Skeletal muscle cell (primary cell): ENCODE measurements at places on chromosomes 16 and 17.

GRCh38 chr17:53719229-53719628 lies 103.5 kb upstream of the KIF2B start:
- DNase-seq: peak; percentile 28

DNA sequence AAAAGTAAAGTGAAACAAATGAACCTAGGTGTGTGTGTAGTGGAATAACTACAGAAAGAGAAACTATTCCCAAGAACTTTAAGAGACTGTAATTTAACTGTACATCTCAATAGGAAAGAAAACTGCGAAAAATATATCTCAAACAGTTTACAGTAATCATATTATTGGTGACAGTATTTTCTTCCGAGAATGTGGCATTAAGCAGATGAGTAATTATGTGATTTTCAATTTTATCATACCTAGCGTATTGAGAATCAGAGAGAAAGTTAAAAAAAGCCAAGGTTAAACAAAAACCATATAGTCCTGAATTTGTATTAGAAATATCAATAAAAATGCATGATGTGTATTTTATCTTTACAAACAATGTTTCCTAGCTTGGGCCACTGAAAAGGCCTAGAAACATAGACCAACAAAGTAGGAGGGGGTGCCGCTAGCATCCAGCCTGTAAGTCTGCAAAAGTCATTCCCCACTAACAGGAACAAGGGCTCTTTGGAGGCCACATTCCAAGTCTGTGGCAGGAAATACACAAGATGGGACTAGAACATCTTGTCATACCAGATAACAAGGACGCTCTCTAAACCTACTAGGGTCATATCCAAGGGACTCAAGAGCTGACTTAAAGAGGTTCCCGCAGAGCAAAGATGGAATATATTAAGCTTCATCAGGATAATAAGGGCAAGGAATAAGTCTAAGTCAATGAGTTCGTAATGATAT lies 20.5 kb downstream of the RNF157 start:
- no peak for DNase-seq

- DNase-seq: no peak
These were observed 43.1 kb upstream of the GSG1L start for GRCh38 chr16:28106467-28107215.

DNA sequence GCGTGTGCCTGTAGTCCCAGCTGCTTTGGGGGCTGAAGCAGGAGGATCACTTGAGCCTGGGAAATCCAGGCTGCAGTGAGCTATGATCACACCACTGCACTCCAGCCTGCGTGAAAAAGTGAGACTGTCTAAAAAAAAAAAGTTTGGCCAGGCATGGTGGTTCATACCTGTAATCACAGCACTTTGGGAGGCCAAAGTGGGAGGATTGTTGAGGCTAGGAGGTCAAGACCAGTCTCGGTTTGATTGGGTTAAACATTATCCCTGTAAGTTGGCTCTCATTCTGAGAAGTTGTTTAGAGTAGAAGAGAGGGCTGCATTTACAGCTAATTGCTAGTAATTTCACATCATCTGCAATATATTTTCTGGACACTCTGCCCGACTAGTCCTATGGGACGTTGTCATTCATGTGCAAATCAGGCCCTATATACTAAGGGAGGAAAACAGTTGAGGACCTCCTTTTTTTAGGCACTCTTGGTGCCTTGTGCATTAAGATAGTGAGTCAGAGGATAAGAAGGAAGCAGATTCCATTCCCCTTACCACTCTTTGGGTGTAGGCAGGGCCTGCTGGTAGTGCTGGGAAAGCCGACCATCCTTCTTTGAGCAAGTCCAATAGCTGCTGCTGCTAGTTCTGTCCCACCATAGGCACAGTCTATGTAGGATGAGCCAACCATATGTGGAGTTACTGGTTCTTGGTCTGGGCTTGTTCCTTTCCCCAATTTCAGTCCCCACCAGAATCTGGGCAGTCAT lies 18.7 kb downstream of the HMOX2 start:
- DNase-seq: no peak

DNA sequence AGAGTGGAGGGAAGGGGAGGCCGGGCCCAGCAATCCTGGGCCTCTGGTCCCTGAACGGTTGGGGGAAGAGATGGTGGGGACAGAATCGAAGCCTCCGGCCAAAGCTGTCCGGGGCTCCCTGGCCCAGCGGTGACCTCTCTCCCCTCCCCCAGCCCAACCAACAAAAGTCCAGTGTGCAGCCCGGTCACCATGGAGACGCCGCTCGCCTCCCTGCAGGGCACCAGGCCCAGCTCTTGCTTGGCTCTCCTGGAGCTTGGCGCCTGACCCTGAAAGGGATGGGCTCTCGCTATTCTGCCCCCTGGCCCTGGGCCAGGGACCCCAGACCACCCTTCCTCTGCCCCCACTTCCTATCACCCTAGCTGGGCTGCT lies 1.3 kb downstream of the METRN start:
- no peak for DNase-seq

GRCh38 chr16:10552998-10553491 lies 27.4 kb downstream of the EMP2 start:
- no peak for DNase-seq

DNA sequence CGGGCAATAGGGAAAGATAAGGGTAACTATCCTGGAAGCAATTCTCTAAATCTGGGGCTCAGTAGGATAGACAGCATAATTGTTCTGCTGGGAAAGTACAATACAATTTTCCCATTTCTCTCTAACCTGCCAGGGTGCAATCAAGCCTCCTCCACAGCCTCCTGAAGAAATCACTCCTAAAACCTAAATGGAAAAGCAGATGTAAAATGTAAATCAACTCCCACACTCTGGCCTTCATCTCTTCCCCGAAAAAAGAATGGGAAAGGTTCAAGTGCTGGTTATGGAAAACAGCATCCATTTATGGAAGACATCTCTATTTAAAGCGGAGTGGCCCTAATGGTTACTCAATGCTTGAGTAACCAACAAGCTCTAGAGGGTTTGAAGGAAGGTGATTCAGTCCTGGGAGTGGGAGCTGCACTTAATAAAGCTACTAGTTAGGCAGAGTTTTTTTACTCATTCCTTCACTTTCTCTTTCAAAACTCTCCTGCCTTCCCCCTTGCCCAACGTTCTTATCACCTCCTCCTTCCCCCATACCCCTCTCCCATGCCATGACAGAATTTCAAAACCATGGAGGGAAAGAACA lies 5.1 kb downstream of the MMD start:
- peak; percentile 36 for DNase-seq

DNA sequence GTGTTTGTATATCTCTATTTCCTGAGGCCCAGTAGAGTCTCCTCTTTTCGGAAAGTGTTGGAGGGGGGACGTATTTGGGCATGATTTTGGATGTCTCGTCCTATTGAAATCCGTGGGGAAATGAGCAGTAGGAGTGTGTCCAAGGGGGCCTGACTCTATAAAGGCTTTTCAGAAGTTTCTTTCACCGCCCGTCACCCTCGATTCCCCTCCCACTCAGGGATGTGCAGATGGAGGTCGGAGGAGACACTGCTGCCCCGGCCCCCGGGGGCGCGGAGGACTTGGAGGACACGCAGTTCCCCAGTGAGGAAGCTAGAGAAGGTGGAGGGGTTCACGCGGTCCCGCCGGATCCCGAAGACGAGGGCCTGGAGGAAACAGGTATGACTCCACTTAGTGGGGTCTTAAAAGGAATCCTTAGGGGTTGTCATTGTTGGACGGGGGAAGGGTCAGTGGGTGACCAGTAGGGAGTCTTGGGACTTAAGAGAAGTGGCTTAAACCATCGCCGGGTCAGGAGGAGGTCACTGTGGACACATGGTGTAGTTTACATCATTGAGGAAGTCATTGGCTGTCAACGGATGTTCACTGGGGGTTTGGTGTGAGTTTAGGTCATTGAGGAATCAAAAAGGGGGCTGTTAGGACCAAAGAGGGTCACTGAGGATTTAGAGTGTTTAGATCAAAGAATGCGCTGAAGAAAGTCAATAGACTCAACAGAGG lies 424 bp downstream of the MON1B start:
- DNase-seq: no peak

GRCh38 chr16:31351246-31351941 lies 3.6 kb upstream of the ITGAX start:
- DNase-seq: no peak
